NCI-H1436 treated with DMSO at 0.1 percent for 48 hours (cell line): ENCODE measurements at places on chromosomes 1 and 21.

DNA sequence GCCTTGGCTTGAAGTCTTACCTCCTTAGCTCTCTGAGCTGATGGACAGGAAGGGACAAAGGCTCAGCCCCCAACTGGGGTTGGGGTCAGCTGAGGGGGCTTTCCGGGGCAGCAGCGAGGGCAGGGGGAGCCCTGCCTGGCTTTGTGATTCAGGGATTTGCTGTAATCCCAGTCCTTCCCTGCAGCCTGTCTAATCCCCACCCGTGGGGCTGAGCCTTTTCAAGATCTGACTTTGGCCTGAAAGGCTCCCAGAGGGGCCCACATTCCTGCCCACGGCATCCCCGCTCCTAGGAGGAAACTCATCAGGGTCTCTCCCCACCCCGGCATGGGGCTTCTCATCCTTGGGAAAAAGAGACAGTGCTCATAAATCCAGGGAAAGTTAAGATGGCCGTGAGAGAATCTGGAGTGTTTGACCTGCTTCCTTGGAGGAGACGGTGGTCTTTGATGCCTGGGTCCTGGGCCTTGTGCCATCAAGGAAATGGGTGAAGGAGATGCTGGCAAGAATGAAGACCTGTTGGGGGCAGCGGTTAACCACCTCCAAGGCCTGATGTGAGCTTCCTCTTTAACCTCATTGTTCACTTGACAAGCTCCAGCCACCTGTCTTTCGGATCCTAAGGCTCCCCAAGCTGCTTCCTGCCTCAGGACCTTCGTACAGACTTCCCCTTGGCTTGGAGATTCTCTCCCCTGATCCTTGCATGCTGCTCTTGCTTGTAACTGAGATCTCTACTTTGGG, 83.1 kb upstream of the WNT4 start:
- DNase-seq, result no peak

- DNase-seq, result no peak
These were observed 70.1 kb downstream of the EPHB2 start for GRCh38 chr1:22780696-22781095.

GRCh38 chr1:194378517-194378916, 1192.1 kb upstream of the B3GALT2 start:
- DNase-seq, result no peak

DNA sequence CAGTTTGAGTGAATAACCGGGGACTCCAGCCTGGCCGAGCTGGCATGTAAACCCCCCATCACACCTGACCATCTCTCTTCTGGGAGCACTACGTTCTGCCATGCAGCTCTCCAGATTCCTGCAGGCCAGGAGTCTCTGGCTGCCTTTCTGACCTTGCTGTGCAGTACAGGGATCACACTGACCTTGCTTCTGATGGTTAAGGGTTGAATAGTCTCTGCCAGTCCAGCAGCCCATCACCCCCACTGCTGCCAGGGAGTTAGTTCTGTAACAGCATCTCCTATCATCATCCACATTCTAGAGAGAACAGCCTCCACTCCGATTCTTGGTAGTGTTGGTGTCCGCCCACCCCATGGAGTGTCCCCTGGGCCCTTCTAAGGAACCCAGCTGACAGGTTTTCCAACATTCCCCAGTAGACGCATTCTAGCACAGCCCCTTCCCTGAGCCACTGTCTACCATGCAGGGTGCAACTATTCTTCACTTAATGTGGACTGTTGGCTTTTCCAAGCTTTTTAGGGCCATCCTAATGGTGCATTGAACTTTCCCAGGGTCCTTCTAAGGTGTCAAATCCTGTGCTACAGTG, 109.8 kb downstream of the RIPK4 start:
- DNase-seq, result no peak

DNA sequence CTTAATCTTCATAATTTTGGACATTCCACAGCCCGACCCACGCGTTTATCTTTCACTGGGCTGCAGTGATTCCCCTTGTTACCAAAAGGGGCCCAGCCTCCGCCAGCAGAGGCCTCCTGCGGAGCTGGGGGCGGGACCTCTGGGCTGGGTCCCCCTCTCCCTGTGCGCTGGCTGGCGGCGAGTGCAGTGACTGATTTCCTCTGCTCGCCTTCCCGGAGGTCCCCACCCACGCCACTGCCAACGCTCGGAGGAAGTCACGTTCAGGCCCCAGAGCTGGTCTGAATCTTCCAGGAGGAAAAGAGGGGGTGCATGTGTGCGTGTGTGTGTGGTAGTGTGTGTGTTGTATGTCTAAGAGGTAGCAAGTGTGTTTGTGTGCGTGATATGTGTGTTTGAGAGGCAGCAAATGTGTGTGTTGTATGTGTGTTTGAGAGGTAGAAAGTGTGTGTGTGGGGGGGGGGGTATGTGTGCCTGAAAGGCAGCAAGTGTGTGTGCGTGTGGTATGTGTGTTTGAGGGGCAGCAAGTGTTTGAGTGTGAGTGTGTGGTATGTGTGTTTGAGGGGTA, 35.0 kb upstream of the JAK1 start:
- DNase-seq, result no peak

DNA sequence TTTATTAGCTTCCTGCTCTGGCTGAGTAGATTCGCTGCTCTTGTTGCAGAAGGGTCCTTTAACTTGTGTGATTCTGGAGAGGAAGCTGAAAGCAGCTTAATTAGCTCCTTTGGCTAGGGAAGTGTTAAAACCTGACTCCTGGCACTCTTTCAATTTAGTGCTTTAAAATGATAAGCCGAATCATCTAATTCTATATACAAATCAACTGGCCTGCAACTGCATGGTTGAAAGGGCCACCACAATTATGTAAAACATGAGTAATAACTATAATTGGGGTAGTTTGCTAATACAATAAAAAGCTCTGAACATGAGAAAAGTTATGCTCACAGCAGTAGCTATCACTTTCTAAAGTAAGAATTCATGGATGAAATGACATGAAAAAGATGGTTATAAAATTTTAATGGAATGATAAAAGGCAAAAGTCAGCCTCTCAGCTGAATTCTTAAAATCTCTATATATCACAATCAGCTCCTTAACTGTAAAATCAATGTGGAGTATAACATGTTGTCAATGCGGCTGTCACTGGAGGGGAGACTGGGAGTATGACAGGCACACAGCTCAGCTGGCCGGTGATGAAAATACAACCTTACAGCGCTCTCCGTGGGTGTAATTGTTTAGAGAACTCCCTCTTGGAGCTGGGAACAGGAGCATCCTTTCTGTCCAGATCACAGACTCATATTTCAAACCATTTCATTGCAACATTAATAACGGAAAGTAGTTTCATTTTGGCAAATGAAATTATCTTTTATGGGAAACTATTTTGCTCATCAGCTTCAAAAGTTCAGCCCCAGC, 324.4 kb downstream of the KCTD3 start:
- DNase-seq, result peak; percentile 59

- no peak for DNase-seq
These were observed 61.5 kb downstream of the RGS21 start for GRCh38 chr1:192378276-192378675.

DNA sequence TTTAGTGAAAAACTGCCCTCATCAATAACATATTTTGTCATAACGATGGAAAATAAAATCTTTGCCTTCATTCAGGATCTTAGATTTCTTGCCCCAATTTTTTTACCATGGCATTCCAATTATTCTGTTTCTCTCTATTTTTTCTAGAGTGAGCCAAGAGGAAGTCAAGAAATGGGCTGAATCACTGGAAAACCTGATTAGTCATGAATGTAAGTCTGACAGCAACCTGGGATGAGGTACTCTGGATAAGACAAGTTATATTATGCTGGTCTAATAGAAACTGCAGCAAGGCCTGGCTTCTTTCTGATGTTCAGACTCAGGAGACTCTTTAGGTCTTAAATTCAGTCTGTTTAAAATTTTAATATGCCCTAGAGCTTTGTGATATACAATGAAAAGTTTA, 3.5 kb downstream of the RGS4 start:
- DNase-seq, result no peak

- DNase-seq, result no peak
These were observed 25.2 kb upstream of the TRIM45 start for GRCh38 chr1:117146575-117147340.

GRCh38 chr1:46526013-46526690, 25.3 kb downstream of the KNCN start:
- no peak for DNase-seq

GRCh38 chr1:47951026-47951425, 46.2 kb downstream of the TRABD2B start:
- DNase-seq, result no peak

- DNase-seq, result no peak
These were observed 28.8 kb downstream of the TOR1AIP1 start for GRCh38 chr1:179910934-179911333.

- no peak for DNase-seq
These were observed 38.2 kb upstream of the TSPAN2 start for GRCh38 chr1:115127539-115127938.

DNA sequence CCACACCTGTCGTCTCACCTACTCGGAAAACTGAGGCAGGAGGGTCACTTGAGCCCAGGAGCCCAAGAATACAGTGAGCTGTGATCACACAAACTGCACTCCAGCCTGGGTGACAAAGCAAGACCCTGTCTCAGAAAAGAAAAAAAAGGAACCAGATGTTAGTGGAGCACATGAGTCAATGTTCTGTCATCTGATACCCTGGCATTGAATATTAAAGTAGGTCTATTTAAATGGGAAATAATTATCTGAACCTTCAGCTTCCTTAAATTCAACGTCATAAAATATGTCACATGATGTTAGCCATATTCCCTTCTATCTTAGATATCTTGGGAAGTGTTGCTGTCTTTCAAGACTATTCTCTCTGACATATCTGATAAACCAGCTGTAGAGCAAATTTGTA, 47.3 kb downstream of the NCAM2 start:
- no peak for DNase-seq

GRCh38 chr21:34289856-34290255, 74.0 kb upstream of the KCNE2 start:
- no peak for DNase-seq

GRCh38 chr1:97427371-97427770, 493.5 kb downstream of the DPYD start:
- DNase-seq, result no peak

- no peak for DNase-seq
These were observed 633.3 kb downstream of the LMO4 start for GRCh38 chr1:87961992-87962391.

DNA sequence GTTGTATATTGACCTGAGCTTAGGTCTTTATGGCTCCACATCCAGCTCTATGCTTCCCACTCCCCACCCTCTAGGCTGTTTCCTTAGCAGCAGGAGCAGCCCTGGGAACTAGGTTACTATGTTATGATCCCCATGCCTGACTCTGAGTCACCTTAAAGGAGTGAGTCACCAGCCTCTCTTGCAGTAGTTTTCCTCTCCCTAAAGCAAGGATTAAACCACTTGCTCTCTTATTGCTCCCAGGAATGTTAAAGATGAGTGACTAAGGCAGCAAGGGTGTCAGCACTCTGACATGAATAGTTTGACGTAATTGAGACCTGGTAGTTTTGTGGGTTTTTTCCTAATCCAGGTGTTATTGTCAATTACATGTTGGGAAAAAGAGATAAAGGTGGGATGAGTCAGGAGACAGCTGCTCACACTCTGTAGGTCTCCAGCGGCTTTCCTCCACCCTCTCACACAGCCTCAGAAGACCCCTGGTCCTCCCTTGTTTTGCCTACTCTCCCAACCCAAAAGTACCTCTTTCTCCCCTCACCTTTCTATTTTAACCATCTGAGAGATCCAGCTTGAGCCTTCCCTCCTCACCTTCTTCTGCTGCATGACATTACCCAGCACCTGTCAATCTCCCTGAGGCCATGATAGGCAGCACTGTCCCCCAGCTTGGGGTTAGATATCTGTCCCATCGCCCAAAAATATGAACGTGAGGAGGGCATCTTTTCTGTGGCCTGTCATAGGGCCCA, 369.1 kb upstream of the VAMP3 start:
- DNase-seq, result no peak

- no peak for DNase-seq
These were observed 625.3 kb downstream of the KIF26B start for GRCh38 chr1:245779797-245780755.

DNA sequence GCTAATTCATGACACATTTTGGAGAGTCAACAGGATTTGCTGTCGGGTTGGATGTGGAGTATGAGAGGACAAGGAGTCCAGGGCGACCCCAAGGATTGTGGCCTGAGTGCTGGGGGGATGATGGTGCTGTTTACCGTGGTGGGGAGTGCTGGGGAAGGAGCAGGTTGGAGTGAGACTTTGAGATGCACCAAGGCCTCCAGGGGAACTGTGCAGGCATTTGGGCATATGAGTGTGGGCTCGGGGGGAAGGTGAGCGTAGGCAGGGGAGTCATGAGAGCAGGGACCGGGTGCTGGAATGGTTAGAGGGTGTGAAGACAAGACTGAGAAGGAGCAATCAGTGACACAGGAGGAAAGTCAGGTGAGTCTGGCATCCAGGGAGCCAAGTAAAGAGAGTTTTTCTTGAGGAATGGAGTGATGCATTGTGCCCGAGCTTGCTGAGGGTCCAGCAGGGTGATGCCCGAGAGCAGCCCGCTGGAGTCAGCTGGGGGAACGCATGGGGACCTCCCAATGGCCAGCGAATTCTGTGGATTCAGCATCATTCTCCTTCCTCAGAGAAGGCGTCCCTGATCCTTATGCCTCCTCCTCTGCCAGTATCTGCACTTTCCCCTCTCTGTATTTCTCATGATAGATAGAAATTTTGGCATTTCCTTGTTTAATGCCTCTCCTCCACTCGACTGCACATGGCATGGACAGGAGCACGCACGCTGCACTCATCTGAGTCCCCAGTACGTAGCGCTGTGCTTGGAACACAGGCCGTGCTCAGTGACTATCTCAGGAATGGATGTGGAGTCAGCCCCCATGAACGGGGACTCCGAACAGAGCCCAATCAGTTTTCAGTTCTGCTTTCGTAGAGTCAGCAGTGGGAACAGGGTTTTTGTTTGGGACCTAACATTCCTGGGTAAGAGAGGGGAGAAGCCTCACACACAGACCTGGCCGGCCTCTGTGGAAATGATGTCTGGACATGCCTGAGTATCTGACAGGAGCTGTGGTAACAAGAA, 52.1 kb upstream of the ETV3 start:
- DNase-seq, result no peak

GRCh38 chr1:27301582-27302199, 20.3 kb upstream of the TMEM222 start:
- DNase-seq, result no peak
